Caco-2 (cell line): ENCODE measurements at places on chromosomes 7 and 10. TPM values are rescaled to one million over a fixed set of nuclear protein-coding genes. Genes with fewer than 3 reads are reported as not detected.
A peak's percentile ranks its signal among the peaks of the same experiment; 100 is the strongest.

GRCh38 chr7:73831584-73831833 is 713 bp downstream of the CLDN4 start:
- DNase-seq = no peak
- peak overlapping the region; percentile 98 for H3K27ac ChIP-seq
- no peaks in the 10 kb centered on the region for H3K27me3 ChIP-seq
- peak overlapping the region; percentile 82 for H3K4me3 ChIP-seq

GRCh38 chr10:33031171-33031570 is 73.1 kb upstream of the ITGB1 start:
- DNase-seq = no peak
- no peaks in the 10 kb centered on the region for H3K36me3 ChIP-seq
- H3K27ac ChIP-seq = no peak overlapping the region
- H3K27me3 ChIP-seq = no peaks in the 10 kb centered on the region

DNA sequence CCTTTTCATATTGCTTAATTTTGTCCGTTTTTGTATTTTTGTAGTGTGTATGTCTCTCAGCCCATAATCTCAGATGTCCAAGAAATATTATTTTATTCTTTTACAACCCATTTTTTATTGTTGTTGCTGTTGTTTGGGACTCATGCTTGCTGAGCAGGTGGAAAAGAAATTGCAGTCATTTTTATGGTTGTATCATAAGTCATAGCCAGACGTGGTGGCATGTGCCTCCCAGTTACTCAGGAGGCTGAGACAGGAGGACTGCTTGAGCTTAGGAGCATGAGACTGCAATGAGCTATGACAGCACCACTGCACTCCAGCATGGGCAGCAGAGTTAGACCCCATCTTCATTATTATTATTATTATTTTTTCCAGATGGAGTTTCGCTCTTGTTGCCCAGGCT is 117.8 kb downstream of the EPC1 start:
- no peak for DNase-seq
- no peak overlapping the region for H3K27ac ChIP-seq
- H3K36me3 ChIP-seq = no peaks in the 10 kb centered on the region
- no peaks in the 10 kb centered on the region for H3K27me3 ChIP-seq
- H3K4me1 ChIP-seq = no peaks in the 10 kb centered on the region; the same call in 1 of the 2 replicates

Gene CYP3A4
- not detected in 2 replicates for total RNA-seq

Gene PAPSS2
- 4.3 and 6.2 TPM in 2 replicates for total RNA-seq

- H3K4me1 ChIP-seq = peaks cover 35% of the 10 kb centered on the region
- DNase-seq = no peak
- H3K27me3 ChIP-seq = no peaks in the 10 kb centered on the region
- H3K36me3 ChIP-seq = no peaks in the 10 kb centered on the region
Observed at GRCh38 chr7:947391-948210, 6.9 kb downstream of the ADAP1 start.

DNA sequence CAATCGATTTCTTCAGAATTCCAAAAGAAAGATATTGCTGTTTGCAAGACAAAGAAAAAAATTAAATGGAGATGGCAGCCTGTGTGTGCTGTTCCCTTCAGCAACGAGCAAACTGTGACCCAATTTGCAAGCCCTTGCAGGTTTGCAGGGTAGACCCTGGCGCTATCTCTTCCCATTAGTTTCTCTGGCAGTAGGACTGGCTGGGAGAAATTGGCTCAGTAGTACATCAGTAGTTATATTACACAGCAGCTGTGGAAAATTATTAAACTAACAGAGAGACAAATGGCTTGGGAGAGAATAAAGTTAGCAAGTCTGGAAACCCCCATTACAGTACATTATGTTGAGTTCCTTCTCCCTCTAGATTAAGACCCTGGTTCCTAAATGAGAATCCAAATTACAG is 116.4 kb upstream of the ITGB1 start:
- H3K4me1 ChIP-seq = peaks cover 10% of the 10 kb centered on the region
- H3K27me3 ChIP-seq = no peaks in the 10 kb centered on the region
- H3K4me3 ChIP-seq = no peak overlapping the region
- H3K36me3 ChIP-seq = no peaks in the 10 kb centered on the region
- no peak overlapping the region for H3K27ac ChIP-seq

Gene GPER1
- 0.25 TPM in 1 of 2 replicates, not detected in the other for total RNA-seq

DNA sequence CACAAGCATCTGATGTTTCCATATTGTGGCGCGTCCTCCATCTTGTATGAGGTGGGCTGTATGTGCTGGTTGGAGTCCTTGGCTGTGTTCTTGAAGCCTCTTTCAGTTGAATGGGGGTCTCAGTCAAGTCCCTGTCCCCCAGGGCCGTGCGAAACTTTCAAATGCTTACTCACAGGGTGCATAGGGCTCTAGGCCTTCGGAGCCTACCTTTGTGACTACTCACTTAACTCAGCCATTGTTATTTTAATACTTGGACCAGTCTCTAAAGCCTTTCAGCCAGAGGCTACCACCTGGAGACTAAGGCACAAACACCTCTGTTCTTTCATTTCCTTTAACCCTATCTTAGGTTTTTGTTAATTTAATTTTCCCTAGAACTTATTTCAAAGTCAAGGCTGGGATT is 785.9 kb downstream of the GATA3 start:
- no peak for DNase-seq
- no peak overlapping the region for H3K27ac ChIP-seq
- H3K27me3 ChIP-seq = no peaks in the 10 kb centered on the region

- DNase-seq = no peak
- H3K27me3 ChIP-seq = no peaks in the 10 kb centered on the region
- no peak overlapping the region for H3K4me3 ChIP-seq
- H3K27ac ChIP-seq = no peak overlapping the region
Observed at GRCh38 chr7:5339955-5340354, 57.2 kb downstream of the SLC29A4 start.

DNA sequence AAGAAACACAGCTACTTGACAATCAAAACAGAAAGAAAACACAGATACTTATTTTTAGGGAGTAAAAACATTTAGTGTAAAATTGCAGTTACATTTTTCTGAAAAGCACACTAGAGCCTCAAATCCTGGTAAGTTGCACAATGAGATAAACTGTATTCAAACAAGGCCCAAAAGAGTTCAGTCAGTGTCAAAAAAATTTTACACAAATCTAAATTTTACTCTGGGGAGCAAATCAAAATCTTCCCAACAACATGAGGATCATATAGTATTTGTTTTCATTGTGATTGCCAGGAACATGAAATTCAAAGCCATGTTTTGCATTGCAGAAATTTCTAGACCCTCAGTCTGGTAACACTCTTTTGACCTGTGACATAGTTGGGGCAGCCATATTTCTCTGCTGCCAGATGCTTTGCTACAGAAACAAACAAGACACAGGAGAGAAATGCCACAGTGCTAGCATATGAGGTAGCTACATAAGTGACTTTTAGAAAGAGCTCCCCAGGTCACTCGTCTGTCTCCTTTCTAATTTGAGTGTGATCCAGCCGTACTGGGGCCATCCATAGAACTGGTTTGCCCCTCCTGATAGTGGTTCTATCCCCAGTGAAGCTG is 49.6 kb downstream of the PDE1C start:
- H3K27me3 ChIP-seq = no peaks in the 10 kb centered on the region
- no peak for DNase-seq
- H3K4me1 ChIP-seq = peaks cover 4% of the 10 kb centered on the region; the same call in 1 of the 2 replicates
- no peak overlapping the region for H3K4me3 ChIP-seq

Gene FAM25A
- total RNA-seq = not detected in 2 replicates

- no peak overlapping the region for H3K27ac ChIP-seq
- H3K4me3 ChIP-seq = no peak overlapping the region
- no peaks in the 10 kb centered on the region for H3K4me1 ChIP-seq
- no peaks in the 10 kb centered on the region; the same call in 1 of the 2 replicates for H3K36me3 ChIP-seq
- H3K27me3 ChIP-seq = no peaks in the 10 kb centered on the region
- DNase-seq = no peak
Observed at GRCh38 chr7:61576-62360, 130.6 kb upstream of the FAM20C start.

DNA sequence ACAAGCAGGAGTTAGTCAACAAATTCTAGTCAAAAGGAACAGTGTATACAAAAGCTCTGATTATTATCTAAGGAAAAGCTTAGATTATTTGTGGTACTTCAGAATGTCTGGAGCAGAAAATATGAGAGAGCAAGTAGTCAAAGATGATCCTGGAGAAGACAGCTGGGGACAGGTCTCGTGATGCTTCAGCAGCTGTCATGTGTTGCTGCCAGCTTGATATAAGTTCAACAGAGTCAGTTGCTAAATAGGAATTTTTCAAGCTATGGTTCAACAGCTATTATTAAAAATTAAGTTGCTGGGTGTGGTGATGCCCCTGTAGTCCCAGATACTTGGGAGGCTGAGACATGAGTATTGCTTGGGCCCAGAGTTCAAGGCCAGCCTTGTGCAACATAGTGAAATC is 240.0 kb upstream of the RHOBTB1 start:
- no peaks in the 10 kb centered on the region for H3K27me3 ChIP-seq
- H3K4me1 ChIP-seq = no peaks in the 10 kb centered on the region

- peak overlapping the region; percentile 35 for H3K4me3 ChIP-seq
- H3K27ac ChIP-seq = peak overlapping the region; percentile 94
- DNase-seq = no peak
Observed at GRCh38 chr10:112948196-112948595, 1.9 kb upstream of the TCF7L2 start.

- H3K27me3 ChIP-seq = no peaks in the 10 kb centered on the region
- no peaks in the 10 kb centered on the region for H3K4me1 ChIP-seq
- no peak for DNase-seq
- H3K4me3 ChIP-seq = no peak overlapping the region
- H3K27ac ChIP-seq = no peak overlapping the region
- H3K36me3 ChIP-seq = no peaks in the 10 kb centered on the region
Observed at GRCh38 chr7:114930107-114930661, 8.3 kb downstream of the MDFIC start.

Gene SP8
- total RNA-seq = 13.2 and 13.3 TPM in 2 replicates

Gene AGR3
- total RNA-seq = 1.2 and 3.1 TPM in 2 replicates

Gene LMOD2
- not detected in 2 replicates for total RNA-seq

DNA sequence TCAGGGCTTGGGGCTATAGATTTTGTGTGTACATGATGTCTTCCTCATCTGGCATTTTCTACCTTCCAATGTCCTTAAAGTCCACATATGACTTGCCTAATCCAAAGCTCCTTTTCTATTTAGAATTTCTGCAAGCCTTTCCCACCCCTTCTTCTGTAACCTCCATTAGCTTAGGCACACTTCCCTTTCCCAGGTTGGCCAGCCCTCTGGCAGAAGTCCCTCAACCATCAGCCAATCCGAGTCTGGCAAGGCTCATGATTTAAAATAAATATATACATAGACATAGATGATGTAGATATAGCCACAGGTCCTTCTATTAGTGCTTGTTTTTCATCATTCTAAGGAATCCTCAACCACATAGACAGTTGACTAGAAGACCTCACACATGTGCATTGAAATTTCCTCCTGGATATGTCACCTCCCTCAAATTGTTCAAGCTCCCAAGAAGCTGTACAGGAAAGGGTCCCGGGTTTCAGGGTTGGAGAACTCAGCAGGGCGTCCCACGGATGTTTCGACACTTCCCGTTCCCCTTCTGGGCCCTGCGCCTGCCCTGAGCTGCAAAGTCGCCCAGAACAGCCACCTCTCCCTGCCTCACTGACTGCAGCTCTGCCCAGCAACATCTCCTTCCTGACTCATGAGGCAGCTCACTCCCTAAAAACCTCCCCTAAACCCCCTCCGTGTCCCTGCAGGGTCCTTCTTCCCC is 20.4 kb upstream of the PIK3AP1 start:
- no peaks in the 10 kb centered on the region for H3K36me3 ChIP-seq
- no peak overlapping the region for H3K27ac ChIP-seq
- no peak for DNase-seq
- no peaks in the 10 kb centered on the region for H3K4me1 ChIP-seq
- H3K27me3 ChIP-seq = no peaks in the 10 kb centered on the region
- H3K4me3 ChIP-seq = no peak overlapping the region

Gene CDHR3
- 9.2 and 12.0 TPM in 2 replicates for total RNA-seq

Gene TWIST1
- total RNA-seq = not detected in 2 replicates

GRCh38 chr7:101173752-101174244 is 6.3 kb downstream of the NAT16 start:
- H3K27ac ChIP-seq = no peak overlapping the region
- H3K4me1 ChIP-seq = peaks cover 26% of the 10 kb centered on the region
- peaks cover 10% of the 10 kb centered on the region for H3K27me3 ChIP-seq
- no peaks in the 10 kb centered on the region for H3K36me3 ChIP-seq
- DNase-seq = no peak
- H3K4me3 ChIP-seq = no peak overlapping the region

GRCh38 chr7:50317221-50317678 is 12.7 kb downstream of the IKZF1 start:
- no peaks in the 10 kb centered on the region for H3K27me3 ChIP-seq
- no peak overlapping the region for H3K4me3 ChIP-seq
- H3K36me3 ChIP-seq = no peaks in the 10 kb centered on the region
- no peaks in the 10 kb centered on the region for H3K4me1 ChIP-seq
- no peak for DNase-seq
- H3K27ac ChIP-seq = no peak overlapping the region

Gene MMD2
- total RNA-seq = not detected in 2 replicates

DNA sequence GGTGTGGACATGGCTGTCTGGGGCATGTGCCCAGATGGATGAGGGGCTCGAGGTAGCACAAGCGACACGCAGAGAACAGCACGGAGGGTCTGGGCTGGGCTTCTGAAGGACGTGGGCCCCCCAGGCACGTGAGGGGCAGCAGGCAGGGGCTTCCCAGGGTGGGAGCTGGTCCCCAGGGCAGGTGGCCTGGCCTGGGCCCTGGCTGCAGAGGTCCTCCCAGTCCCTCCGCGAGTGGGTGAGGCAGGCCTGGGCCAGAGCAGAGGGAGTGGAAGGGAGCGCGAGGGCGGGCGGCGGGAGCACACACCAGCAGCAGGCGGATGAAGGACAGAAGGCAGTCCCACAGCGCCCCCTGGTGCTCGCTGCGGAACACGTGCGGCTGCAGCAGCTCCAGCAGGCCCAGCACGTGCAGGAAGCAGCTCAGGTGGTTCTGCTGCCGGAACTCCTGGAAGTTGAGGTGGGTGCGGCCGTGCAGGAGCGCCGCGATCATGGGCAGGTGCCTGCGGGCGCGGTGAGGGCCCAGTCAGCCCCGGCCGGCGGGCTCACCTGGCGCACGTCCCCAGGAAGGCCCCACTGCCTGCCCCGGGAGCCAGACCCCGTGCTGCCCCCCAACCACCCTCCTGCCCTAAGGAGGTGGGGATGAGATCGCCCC is 14.7 kb upstream of the MICALL2 start:
- no peak overlapping the region for H3K27ac ChIP-seq
- H3K27me3 ChIP-seq = no peaks in the 10 kb centered on the region
- no peaks in the 10 kb centered on the region; the same call in 1 of the 2 replicates for H3K36me3 ChIP-seq
- DNase-seq = peak; percentile 89
- H3K4me1 ChIP-seq = peaks cover 3% of the 10 kb centered on the region

Gene STAG3
- total RNA-seq = 1.3 TPM in 2 replicates

Gene PDK4
- 0.12 and 0.20 TPM in 2 replicates for total RNA-seq

DNA sequence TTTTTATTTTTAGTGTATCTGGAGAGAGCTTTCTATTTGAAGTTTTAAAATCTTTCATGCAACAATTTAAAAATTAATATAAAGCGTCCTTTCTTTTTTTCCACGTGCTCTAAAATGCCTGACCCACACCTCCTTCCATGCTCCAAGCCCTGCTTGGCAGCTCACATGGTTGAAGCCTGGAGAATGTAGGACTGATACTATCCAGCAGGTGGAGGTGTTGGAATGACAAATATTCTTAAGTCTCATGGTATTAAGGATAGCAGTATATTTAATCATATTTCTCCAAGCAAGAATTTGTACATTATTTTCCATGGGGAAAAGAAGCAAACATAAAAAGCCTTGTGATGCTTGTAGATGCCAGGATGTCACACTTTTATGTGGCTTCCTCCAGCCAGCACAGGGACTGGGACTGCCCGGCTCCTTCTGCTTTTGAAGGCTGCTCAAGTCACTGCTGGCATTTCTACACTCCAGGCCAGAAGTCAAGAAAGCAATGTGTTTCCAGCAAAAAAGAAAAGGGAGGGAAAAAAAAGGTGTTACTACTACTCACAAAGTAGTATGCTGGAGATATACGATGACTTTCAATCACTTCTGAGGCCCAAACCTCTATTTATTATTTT is 49.7 kb downstream of the BZW2 start:
- no peak overlapping the region for H3K4me3 ChIP-seq
- H3K36me3 ChIP-seq = peaks cover 2% of the 10 kb centered on the region; the same call in 1 of the 2 replicates
- no peaks in the 10 kb centered on the region for H3K4me1 ChIP-seq
- H3K27ac ChIP-seq = no peak overlapping the region

Gene TMEM60
- 18.9 and 19.6 TPM in 2 replicates for total RNA-seq

Gene NPSR1
- total RNA-seq = not detected in 2 replicates
